ENCODE measurements at places on chromosomes 3 and 15.

DNA sequence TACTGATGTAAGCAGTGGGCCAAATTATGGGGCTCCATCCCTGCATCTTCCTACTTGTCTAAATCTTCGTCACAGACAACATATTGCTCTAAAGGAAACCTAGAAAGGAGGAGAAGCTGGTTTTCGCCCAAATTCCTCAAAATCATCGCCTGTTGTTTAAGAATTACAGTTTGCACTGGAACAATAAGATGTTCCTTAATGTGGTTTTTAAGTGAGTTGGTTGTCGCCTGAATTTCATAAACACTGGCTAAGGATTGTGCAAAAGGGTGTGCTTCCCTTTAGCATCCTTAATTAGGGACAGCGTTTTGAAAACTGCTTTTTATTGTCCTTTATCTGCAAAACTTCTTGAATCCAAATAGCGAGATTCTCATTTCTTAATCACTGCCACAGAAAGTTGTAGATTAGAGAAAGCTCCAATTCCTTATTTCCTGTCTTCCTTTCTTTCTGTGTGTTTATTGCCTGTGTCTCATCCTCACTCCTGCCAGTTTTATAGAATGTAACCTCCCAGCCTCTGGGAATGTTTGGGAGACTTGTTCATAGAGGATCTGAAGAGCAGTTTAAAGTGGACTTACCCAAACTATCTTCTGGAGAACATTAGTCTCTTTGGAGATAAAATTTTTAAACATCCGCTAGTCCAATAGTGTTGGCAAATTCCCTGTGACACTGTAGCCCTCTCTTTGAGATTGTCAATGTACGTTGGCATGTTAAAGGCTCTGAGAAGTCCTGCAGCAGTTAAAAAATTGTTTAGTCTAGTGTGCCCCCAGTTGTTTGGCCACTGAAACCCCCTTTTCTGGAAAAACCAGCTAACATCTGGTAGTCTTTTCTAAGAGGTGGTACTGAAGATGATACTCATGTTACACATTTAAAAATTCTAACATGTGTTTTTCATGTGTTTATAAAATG, 50.4 kb downstream of the FLNB start:
- no peak for DNase-seq

DNA sequence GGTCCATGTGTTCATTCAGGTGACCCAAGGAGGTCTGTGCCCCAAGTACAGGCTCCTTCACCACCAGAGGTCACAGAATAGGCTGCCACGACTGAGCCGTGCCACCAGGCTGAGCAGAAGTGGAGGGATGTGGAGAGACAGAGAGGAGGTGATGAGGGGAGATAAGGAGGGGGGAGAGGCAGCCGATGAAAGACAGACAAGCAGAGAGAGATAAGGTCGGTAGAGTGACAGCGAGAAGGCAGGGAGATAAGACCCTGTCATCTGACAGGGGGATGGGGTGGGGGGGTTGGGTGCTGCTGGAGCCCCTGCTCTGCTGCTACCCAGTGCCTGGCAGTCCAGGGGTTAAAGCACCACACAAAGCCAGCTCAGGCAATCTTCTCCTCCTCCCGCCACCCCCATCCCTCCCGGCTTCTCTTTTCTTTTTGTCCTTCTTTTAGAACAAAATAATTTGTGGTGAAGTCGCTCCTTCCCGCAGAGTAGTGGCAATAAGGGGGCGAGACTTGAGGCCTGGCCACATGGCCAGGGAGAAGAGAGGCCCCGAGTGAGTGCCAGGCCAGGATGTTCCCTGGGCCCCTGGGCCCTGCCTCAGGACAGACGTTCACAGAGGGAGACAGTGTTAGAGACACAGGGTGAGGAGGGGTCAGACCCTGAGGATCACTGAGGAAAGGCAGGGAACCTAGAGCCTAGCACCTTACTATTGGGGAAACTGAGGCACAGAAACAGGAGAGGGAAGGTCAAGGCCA, 67.9 kb downstream of the CACNA2D2 start:
- DNase-seq = no peak

GRCh38 chr3:145815707-145816413, 345.1 kb downstream of the PLOD2 start:
- no peak for DNase-seq

DNA sequence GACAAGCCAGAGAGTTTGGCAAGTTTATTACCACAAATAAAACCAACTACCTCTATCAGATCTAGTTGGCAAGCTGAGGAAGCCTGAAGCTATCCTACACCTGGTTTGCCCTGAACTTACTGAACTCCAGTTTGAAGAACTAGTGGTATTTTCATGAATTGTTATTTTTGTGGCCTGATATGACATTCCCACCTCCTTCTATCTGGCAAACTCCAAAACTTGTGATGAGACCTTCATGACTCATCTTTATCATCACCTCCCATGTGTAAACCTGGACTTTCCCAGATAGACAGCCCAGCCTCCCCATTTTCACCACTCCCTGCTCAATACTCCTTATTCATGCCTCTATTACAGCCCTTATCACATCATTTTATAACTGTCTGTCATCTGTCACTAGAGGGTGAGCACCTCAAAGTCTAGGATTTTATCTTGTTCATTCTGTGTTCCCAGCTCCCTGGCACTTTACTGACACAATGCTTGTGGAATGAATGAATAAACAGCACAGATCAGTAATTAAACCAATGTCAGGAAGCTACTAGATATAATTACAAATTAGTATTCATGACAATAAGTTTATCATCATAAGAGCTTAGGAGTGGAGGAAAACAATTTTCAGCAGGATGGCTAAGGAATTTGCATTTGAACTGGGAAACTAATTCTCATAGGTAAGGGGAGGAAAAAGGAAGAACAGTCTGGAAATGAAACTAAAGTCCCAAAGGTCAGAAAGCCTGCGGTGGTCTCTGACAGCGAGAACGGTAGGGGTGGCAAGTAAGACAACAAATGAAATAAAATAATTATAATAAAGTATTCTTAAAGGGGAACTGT, 13.2 kb upstream of the TRANK1 start:
- no peak for DNase-seq

DNA sequence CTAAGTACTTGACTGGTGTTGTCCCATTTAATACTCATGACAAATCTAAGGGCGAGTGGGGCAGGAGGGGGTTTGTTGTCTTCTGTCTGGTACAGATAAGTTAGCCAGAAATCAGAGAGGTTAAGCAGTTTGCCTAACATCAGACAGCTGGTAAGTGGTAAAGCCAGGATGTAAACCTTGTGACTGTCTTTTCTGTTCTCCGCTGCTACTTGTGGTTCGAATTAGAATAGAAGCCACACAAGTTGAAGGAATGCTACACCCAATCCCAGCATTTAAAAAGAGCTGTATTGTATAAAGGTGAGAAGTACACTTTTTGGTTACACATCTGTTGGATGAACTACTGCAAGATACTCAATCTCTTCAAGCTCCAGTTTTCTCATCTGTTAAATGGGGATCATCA, 474.7 kb upstream of the SUCLG2 start:
- DNase-seq = no peak

DNA sequence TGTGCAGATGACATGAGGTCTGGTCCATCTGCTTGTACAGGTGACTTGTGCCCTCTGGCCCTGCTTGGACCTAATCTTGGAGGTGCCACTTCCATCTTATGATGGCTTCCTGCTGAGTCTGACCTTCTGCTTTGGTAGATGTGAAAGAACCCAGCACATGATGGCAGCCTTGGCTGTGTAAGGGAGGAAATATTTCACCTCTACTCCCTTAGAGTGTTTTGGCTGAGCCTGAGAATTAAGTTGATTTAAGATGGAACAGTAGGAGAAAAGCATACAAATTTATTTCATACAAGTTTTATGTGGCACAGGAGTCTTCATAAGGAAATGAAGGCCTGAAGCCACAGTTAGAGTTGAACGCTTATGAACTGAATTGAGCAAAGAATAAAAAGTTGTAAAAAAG, 27.6 kb upstream of the CDCP1 start:
- DNase-seq = no peak

DNA sequence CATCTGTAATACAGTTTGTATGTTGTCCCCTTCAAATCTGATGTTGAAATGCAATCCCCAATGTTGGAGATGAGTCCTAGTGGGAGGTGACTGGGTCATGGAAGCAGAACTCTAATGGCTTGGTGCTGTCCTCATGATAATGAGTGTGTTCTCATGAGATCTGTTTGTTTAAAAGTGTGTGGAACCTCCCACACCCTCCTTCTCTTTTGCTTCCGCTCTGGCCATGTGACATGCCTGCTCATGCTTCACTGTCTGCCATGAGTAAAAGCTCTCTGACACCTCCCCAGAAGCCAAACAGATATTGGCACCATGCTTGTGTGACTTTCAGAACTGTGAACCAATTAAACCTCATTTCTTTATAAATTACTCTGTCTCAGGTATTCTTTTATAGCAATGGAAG, 794.0 kb upstream of the CFAP20DC start:
- DNase-seq = no peak

- no peak for DNase-seq
Observed at GRCh38 chr3:32443478-32443877, 51.8 kb downstream of the CMTM7 start.

- no peak for DNase-seq
Observed at GRCh38 chr15:101237251-101237650, 14.6 kb downstream of the CHSY1 start.

- no peak for DNase-seq
Observed at GRCh38 chr3:196016485-196016884, 65.4 kb downstream of the TFRC start.

DNA sequence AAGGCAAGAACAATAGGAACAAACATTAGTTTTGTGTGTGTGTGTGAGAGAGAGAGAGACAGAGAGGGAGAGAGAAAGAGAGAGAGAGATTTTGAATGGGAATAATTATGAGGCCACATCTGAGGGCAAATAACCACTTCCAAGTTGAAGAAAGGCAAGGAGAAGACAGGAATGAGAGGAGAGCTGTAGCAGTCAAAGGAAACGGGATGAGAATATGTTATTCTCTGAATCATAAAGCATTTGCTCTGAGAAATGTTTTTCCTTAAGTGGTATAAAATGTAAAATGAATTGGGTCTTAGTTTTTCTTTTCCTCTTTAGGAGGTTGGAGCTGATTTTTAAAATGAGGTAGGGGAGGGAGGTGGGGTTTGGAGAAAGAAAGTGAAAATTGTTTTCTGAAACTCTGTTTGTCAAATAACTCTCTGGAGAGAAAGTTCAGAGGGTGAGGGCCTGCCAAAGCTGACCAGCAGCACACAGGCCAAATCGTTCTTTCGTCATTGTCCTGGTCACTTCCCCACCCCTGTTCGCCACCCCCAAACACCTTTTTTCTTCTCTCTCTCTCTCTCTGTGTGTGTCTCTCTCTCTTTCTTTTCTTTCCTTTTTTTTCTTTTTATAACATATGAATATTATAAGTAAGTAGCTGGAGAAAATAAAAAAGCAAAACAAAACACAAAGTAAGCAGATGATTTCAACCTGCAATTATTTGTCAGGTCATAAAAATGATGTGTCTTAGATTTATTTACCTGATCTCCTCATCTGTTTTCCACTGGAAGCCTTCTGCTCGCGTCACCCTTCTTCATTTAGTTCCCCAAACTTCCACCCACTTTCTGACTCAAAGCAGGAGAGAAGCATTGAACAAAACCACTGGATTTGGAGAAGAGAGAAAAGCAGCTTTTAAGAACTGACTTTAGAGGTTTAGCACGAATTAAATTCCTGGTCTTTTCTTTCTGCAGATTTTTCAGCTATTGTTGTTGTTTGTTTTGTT, 110.6 kb downstream of the LPP start:
- no peak for DNase-seq

- DNase-seq = no peak
Observed at GRCh38 chr3:24047513-24047912, 102.4 kb downstream of the NR1D2 start.

DNA sequence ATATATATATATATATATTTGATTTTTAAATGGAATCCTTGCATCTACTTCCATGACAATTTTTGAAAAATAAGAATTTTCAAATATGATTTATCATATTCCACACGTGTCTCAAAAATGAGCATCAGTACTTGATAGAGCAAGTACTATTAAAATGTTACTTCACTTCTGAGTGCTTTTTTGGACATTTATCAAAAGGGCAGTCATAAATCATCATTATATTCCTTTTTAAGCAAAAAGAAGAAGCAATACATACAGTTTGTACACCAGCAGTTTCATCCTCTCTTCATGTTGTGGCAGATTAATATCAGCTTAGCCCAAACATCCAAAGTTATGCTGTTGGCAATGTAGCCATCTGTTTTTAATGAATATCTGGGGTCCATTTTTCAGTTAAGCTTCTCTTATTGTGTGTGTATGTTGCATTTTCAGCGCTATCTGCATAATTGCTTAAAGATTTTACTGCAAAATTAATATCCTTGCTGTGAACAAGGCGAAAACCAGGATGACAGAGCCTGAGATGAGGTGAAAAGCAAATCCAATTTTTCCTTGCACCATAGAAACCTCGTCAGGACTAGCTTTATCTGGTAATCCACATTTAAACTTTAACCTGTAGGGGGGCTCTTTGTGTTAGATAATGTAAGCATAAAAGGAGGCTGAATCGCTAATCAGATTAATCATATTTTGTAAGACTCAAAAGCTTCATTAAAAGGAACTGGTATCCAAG, 604.9 kb upstream of the AGTR1 start:
- DNase-seq = no peak

DNA sequence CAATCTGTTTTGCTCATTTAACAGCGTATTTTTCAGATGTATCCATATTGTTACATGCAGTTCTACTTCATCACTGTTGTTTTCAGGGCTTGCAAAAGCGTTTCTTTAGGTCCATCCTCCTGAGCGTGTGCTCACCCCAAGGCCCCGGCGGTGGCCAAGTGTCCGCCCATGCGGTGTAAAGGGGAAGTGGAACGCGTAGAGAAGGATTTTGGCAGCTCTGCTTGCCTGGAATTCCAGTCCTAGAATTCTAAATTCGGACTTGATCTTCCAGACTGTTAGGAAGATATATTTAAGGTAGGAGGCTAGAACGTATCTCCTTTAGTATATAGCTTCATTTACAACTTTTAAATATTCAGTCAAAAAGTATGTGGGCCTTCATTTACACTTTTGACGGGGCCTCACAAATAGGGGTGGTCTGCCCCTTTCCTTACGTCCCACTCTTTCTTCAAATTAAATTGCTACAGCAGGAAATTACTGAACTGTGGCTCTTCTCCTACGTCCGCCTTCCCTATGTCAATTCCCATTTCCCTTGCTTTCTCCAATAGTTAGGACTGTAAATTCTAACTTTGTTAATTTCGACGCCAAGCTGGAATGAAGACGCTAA, 609 bp upstream of the TBC1D23 start:
- DNase-seq = no peak

Data from HEK293T (cell line).